Cardiac ventricle fibroblast (primary cell): ENCODE measurements at places on chromosomes 6 and 20. TPM values are rescaled to one million over a fixed set of nuclear protein-coding genes. Genes with fewer than 3 reads are reported as not detected.

DUSP15 gene
- total RNA-seq, result 0.34 TPM in 1 of 2 replicates, not detected in the other

FHL5 gene
- total RNA-seq, result 0.06 and 0.20 TPM in 2 replicates

ID4 gene
- total RNA-seq, result 7.7 and 8.6 TPM in 2 replicates

CTCFL gene
- not detected in 2 replicates for total RNA-seq

EDN3 gene
- not detected in 2 replicates for total RNA-seq

HLA-DRB5 gene
- not detected in 2 replicates for total RNA-seq

CCN6 gene
- not detected in 2 replicates for total RNA-seq

C6orf163 gene
- total RNA-seq, result 0.44 and 0.68 TPM in 2 replicates

KHDC1L gene
- not detected in 2 replicates for total RNA-seq

CEP162 gene
- 3.0 and 3.4 TPM in 2 replicates for total RNA-seq

CEP57L1 gene
- 13.5 and 15.1 TPM in 2 replicates for total RNA-seq

BNIP5 gene
- not detected in 2 replicates for total RNA-seq

PRR3 gene
- 5.6 and 5.7 TPM in 2 replicates for total RNA-seq

ARHGAP40 gene
- not detected in 2 replicates for total RNA-seq

SMIM28 gene
- not detected in 2 replicates for total RNA-seq

RIN2 gene
- 38.9 and 40.7 TPM in 2 replicates for total RNA-seq

LPA gene
- total RNA-seq, result not detected in 2 replicates

RNF182 gene
- 0.05 and 0.12 TPM in 2 replicates for total RNA-seq
